ENCODE measurements at places on chromosomes 12 and 14. TPM values are rescaled to one million over a fixed set of nuclear protein-coding genes. Genes with fewer than 3 reads are reported as not detected.

HCAR1 gene
- 0.79 TPM for total RNA-seq

EIF2B1 gene
- total RNA-seq, result 80.0 TPM

CBLN3 gene
- total RNA-seq, result 0.34 TPM

SERPINA9 gene
- not detected for total RNA-seq

CEBPE gene
- total RNA-seq, result not detected

PLEKHD1 gene
- total RNA-seq, result 0.41 TPM

BEGAIN gene
- total RNA-seq, result 3.2 TPM

SLC25A47 gene
- not detected for total RNA-seq

CLBA1 gene
- total RNA-seq, result 17.1 TPM

COX8C gene
- not detected for total RNA-seq

ADAM20 gene
- 0.14 TPM for total RNA-seq

TCL1B gene
- not detected for total RNA-seq

DPPA3 gene
- total RNA-seq, result not detected

MANSC1 gene
- 5.4 TPM for total RNA-seq

KRT86 gene
- 9.2 TPM for total RNA-seq

DNA sequence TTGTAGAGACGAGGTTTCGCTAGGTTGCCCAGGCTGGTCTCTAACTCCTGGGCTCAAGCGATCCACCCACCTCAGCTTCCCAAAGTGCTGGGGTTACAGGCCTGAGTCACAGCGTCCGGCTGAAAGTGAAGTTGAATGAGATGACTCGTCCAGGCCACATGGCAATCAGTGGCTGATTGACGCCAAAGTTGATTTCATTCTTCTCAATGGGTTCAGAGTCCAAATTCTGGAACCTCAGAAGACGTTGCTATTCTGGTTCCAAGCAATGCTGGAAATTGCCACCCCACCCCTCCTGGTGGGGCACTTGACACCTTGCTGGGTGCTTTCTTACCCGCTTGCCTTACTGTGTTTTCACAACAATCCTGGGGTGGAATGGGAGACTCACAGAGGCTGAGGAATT, 14.9 kb downstream of the ABCB9 start:
- DNase-seq, result peak; percentile 45

- no peak for DNase-seq
Observed at GRCh38 chr12:52673217-52673616, 7.0 kb downstream of the KRT1 start.

DNA sequence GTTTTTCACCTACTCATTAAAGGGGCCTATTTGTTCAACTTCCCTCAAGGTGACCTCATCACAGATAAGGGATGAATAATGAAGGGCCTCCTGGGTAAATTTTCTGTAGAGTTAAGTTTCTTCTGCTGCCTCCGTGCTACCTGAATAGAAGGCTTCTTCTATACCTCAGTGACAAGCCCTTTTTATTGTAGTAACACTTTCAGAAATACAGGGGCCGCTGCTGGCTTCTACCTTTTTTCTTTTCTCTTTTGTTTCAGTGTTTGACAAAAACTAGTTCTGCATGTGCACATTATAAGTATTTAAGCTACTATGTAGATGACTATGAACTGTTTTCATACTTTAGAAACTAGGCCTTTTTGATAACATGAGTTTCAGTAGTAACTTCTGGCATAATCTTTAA, 207.0 kb downstream of the NAV3 start:
- DNase-seq, result no peak

- DNase-seq, result no peak
Observed at GRCh38 chr12:68358532-68359485, 26.6 kb upstream of the MDM1 start.

DNA sequence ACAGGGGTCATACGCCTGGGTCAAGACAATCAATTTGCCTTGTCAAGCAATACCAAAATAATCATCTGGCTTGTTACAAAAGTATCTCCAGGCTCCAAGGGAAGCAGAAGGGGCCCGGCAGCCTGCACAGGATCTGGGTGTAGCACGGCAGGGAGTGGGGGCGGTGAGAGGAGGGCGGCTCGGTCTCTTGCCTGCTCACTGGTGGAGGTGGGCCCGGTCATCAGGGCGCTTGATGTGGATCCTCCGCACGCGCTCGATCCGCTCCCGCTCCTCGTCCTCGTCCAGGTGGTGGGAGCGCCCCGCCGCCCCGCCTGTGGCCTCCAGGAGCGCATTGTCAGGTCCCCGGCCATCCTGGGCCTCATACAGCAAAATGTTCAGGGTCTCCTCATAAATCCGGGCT, 25.7 kb downstream of the KCTD10 start:
- no peak for DNase-seq

GRCh38 chr12:95996034-95996658, at the start of gene HAL:
Gene HAL (minus strand): TSS chr12:95996344. CDS start chr12:95995910, 434 bp downstream.
- no peak for DNase-seq

DNA sequence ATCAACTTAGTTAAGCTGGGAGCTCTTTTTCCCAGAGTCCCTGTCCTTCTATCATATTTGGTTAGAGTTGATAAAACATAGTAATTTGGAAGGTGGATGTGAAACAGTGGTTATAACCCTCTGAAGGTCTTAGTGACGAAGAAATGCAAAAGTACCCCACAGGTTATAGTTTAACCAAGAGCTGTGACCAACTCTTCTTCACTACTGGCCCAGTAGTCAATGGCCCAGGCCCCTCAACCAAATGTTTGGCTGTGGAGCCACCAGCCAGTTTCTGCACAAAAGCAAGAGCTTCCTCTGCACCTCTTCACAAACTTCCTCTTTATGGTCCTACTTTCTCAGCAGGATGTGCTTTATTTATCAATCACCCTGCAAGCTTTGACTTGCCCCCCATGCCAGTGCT, 132.6 kb downstream of the BMP4 start:
- no peak for DNase-seq

GRCh38 chr12:104282109-104282508, 21.4 kb upstream of the EID3 start:
- no peak for DNase-seq

DNA sequence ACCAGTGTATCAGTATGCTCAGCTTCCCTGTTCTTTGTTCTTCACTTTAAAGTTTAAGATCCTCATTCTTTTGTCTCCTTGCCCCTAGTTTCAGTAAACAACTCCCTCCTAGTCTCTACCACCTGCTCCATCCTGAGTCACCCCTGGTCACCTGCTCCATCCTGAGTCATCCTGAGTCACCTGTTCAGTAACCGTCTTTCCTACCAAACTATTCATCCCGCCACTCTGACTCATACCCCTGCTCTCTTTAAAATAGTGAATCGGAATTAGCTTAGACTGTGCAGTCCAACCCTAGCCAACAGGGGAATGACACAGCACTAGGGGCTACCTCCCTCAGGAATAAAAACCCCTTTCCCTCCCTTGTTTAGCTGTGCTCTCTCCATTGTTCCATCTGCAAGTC, 888.1 kb upstream of the MDGA2 start:
- DNase-seq, result peak; percentile 77

GRCh38 chr14:69535230-69535848, 39.3 kb downstream of the CCDC177 start:
- no peak for DNase-seq

- DNase-seq, result no peak
Observed at GRCh38 chr14:34220921-34221320, 241.1 kb downstream of the SPTSSA start.

DNA sequence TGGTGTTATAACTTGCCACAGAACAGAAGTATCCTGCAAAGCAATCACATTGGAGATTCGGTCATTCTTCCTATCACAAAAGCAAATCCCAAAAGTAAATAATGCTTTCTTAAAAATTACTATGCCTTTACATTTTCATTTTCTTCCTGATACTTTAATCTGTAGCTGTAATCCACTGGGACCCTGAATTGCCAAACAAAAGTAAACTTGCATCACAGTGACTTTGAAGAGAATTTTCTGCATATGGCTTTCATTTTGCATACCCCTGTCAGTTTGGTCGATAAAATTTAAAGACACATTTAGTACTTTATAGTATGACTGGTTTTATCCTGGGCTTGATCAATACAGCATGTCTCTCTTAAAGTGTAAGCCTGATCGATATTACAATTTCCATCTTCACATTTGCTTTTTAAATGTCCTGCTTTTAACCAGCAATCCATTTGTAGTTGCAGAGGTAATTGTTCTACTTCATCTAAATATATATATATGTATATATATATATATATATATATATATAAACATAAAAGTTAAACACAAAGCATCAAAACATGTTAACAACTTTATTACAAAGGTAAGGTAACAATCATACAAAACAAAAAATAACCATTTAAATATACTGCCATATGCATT, 53.7 kb upstream of the PLEKHA5 start:
- DNase-seq, result no peak

DNA sequence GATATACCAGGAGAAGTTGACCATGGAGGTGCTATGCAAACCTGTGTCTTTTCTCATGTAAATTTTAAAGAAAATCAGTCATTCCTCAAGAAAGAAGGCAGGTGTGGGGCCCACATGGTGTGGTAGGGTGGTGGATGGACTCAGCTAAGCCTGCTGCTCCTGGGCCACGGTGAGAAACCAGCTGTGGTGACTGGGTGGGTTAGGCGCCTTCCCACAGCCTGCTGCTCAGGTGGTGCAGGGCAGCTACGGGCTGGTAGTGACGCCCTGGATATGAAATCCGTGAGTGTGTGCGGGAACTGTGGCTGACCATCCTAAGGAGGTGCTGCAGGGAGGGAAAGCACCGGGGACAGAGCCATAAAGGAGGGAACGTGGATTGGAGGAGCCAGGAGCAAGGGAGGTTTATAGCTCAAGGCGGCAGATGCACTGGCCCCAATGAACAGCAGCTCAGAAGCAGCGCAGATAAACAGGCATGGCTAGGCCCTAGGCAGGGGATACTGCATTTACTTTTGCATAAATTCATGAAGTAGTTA, 408.8 kb downstream of the FUT8 start:
- no peak for DNase-seq

GRCh38 chr12:15155271-15155670, 65.9 kb downstream of the RERG start:
- DNase-seq, result no peak

- DNase-seq, result no peak
Observed at GRCh38 chr12:115920395-115921183, 356.9 kb downstream of the MED13L start.

GRCh38 chr14:90819734-90820393, 3.6 kb upstream of the TTC7B start:
- no peak for DNase-seq

Data from kidney epithelial cell (primary cell).